ENCODE measurements at places on chromosomes 13 and 19.

GRCh38 chr19:12685831-12686230 is 2.0 kb upstream of the GNG14 start:
- DNase-seq = no peak

GRCh38 chr13:39577838-39578491 is 25.0 kb downstream of the LHFPL6 start:
- DNase-seq = no peak

- DNase-seq = no peak
Measured at GRCh38 chr19:14674764-14675163, at the start of gene ADGRE3. Gene ADGRE3, minus strand, starts transcription at chr19:14674844. Its CDS starts 74 bp downstream, at chr19:14674770.

DNA sequence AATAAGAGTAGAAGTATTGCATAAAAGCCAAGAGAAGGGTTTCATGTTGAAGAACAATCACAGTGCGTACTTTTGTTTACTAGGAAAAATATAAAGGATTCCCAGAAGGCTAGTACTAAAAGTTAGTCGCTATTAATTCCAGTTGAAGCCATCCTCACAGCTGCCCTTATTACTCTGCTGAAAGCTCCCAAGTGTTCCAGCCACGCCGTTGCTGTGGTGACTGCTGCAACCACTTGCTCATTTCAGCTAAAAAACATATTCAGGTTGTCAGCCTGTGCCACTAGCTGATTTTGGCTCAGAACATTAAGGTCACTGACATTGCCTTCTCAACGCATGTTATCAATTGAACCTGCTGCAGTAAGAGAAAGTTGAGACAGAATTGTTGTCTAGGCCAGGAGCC is 87.1 kb upstream of the FNDC3A start:
- no peak for DNase-seq

- peak; percentile 37 for DNase-seq
Measured at GRCh38 chr19:8655340-8655709, 24.9 kb downstream of the NFILZ start.

DNA sequence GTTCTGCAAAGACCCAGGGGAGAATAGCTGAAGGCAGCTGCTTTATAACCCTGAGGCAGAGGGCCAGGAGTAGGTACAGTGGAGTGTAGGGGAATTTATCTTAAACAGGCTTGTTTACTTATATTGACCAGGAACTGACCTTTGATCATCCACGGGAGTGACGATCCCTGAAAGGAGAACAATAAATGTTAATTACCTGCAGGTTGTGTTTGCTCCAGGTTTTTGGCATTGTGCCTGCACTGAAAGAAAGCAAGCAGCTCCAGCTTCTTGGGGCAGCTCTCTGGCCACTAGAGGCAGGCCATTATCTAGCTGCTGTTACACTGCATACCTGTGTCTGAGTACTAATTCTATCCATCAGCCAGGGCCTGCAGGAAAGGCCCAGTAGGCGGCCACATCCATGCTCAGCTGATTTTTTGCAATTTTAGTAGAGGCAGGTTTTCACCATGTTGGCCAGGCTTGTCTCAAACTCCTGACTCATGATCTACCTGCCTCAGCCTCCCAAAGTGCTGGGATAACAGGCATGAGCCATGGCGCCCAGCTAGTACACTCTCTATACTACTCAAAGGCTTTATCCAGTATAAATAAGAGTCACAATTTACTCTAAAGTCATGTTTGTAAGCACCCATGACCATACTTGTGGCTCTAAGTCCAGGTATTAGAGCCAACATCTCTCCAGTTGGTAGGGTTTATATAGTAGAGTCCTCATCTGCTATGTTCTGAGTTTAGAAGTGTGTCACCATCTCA is 8.5 kb upstream of the ZNF91 start:
- no peak for DNase-seq

DNA sequence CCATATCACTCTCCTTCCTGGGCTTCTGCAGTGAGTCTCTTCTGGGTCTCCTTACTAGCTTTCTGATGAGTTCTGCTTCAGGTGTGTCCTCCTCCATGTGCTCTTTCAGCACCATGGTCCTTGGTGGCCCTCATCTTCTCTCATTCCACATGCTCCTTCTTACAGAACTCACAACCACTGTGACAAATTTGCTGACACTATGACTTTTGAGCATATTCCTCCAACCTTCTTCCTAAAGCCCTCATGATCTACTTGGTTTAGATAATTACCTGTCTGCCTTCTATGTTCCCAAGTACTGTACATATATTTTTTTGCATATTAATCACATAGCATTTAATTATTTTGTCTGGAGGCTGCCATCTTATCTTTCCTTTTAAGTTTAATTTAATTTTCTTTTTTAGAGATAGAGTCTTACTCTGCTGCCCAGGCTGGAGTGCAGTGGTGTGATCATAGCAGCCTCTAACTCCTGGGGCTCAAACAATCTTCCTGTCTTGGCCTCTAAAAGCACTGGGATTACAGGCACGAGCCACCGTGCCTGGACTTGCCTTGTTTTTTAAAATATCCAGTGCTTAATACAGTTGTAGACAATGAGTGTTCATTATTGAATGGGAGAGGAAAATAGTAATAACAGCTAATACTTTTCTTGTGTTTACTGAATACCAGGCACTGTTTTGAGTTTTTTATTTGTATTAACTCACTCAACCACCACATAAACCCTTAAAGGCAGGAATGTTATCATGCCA is 23.5 kb upstream of the FAM216B start:
- no peak for DNase-seq

DNA sequence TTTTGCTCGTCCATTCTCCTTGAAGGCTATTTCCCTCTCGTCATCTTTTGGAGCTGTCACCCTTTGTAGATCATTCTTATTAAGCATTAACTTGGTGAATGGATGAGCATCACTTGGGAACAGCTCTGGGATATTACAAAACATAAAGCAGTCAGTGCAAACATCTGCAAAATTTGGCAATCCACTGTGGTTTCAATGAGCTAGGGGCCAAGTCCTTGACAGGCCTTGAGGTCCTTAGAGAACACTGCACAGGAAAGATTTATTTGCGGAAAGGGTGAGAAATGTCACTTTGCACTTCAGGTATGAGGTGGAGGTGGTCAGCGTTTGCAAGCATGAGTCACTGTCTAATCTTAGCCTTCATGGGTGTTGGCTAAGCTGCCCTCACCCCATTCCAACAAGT is 239.7 kb upstream of the MAB21L1 start:
- DNase-seq = no peak

GRCh38 chr13:52797176-52797575 is 51.3 kb downstream of the PCDH8 start:
- no peak for DNase-seq

GRCh38 chr19:11530432-11530831 is 1.5 kb upstream of the ECSIT start:
- peak; percentile 8 for DNase-seq

- no peak for DNase-seq
Measured at GRCh38 chr13:100517135-100517534, 71.5 kb downstream of the GGACT start.

GRCh38 chr13:19090495-19090894 is 91.1 kb downstream of the TUBA3C start:
- DNase-seq = no peak

DNA sequence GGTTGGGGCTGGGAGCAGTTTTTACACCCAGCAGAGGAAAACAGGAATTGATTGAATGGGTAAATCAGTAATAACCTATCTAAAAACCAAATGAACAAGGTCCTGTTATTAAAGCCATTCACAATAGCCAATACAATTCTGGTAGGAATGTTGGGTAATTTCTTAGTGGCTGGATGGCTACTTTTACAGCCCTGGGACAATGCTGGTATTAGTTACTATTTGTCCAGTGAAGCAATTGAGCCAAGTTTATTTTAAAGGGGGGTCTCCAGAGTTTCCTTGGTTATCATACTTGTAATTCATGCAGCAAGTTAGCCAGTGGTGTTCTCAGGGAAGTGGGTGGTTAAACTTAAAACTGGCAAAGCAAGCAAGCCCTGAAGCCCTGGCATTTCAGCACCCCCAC is 92.3 kb upstream of the STARD13 start:
- DNase-seq = no peak

GRCh38 chr19:8320564-8321066 is 560 bp downstream of the NDUFA7 start:
- no peak for DNase-seq

DNA sequence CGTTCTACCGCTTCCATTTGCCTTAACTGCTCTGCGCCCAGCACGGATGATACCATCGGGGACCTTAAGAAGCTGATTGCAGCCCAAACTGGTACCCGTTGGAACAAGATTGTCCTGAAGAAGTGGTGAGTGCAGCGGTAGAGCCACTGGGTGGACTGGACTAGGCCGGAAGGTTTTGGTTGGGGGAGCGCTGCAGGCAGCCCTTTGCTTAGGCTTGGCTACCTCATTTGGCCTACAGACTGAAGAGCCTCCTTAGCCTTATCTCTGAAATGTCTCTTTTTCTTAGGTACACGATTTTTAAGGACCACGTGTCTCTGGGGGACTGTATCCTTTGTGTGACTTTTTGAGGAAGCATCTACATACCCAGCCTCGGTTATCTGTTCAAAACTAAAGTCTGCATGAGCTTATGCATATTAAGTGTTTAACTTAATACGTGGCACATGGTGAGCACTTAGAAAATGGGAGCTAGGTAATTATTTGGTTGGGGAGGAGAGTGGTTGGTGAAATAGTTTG is 889 bp downstream of the UBL5 start:
- DNase-seq = no peak

DNA sequence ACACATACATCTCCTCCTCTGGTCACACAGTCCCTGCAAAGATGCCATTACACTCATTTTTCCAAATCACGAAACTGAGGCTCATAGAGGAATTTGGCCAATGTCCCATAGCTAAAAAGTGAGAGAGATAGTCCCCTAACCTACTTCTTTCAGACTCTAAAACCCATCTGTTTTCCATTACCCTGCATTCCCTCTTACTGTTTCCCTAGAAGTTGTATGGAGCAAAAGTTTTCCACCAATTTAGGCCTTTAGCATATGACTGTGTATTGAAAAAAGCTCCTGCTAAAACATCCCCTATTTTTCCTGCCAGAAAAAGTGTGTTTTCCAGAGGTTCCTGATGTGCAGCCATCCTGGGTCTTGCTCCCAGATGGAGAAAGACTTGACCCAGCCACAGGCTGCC is 16.3 kb downstream of the SERP2 start:
- DNase-seq = no peak

- DNase-seq = no peak
Measured at GRCh38 chr13:43653980-43654379, 132.8 kb downstream of the ENOX1 start.

- DNase-seq = no peak
Measured at GRCh38 chr19:29528946-29529645, 3.3 kb downstream of the VSTM2B start.

GRCh38 chr19:47357788-47358680 is 8.9 kb downstream of the DHX34 start:
- no peak for DNase-seq

DNA sequence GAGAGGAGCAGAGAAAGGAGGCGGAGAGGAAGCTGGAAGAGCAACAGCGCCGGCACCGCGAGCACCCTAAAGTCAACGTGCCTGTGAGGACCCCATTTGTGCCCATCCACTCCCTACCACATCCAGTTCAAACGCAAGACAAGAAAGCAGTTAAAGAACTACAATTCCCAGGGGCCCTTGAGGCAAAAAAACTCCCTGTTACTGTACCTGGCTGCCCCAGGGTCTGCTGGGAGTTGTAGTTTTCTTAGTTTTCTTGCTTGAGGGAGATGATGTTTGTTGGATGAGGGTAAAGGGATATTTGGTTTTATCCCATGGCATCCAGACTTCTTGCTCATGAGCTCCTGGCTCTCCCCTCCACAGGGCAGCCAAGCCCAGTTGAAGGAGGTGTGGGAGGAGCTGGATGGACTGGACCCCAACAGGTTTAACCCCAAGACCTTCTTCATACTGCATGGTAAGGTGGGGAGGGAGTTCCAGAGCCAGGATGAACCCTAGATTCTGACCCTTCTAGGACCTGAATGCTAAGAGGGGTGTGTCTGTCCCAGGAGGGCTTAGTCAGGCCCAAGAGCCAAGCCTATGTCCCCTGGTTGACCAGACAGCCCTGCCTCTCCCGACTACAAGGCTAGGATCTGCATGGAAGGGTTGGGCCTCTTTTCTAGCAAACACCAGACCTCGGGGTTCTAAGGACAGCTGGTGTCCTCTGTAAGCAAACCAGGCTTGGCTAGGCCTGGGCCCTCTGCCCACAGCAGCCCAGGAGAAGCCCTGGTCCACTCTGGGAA is 13.2 kb downstream of the NUCB1 start:
- DNase-seq = peak; percentile 19

GRCh38 chr13:43058318-43058674 is 34.9 kb downstream of the DNAJC15 start:
- DNase-seq = no peak

GRCh38 chr19:3471954-3472655 is 8.2 kb downstream of the SMIM24 start:
- DNase-seq = peak; percentile 16

- peak; percentile 73 for DNase-seq
Measured at GRCh38 chr13:27406178-27406939, 18.1 kb upstream of the GTF3A start.

DNA sequence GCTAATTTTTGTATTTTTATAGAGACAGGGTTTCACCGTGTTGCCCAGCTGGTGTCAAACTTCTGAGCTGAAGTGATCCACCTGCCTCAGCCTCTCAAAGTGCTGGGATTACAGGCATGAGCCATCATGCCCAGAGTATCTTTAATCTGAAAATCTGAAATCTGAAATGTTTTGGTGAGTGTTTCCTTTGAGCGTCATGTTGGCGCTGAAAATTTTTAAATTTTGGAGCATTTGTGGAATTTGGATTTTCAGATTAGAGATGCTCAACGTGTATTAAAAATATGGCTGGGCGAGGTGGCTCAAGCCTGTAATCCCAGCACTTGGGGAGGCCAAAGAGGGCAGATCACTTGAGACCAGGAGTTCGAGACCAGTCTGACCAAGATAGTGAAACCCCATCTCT is 5.1 kb upstream of the CPAMD8 start:
- DNase-seq = no peak

- DNase-seq = no peak
Measured at GRCh38 chr13:39602277-39602613, 748 bp downstream of the LHFPL6 start.

- DNase-seq = no peak
Measured at GRCh38 chr19:3012621-3013262, 16.3 kb downstream of the TLE2 start.

- DNase-seq = peak; percentile 68
Measured at GRCh38 chr13:79392882-79393563, 13.0 kb downstream of the RBM26 start.

DNA sequence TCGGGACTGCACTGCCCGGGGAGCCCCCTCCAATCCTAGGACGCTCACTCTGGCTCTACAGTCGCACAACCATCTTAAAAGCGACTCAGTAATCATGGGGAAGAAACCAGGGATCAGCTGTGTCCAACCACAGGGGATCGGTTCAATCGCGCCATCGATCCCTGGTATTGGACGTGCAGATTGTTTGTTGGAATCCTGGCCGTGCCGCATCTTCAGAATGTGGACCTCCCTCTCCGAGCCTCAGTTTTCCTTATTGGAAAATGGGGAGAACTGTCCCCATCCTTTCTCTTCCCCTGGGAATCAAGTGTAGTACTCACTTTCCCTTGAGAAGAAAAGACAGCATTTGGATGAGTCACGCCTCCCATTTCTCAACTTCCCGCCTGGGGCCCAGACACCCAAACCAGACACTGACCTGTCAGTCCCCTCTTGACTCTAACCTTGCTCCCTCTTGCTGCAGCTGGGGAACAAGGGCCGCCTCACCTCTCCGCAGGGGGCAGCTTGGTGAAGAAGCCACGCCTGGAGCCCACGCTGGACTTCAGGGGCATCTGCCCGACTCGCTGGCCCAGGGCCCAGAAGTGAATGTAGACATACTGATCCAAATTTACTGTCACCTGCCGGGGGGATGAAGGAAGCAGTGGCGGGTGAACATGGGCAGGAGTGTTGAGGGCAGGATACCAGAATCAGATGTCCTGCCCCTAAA is 17.6 kb downstream of the EMP3 start:
- no peak for DNase-seq

GRCh38 chr13:66673401-66673800 is 556.7 kb downstream of the PCDH9 start:
- no peak for DNase-seq
